ENCODE measurements at places on chromosomes 7 and 10. TPM values are rescaled to one million over a fixed set of nuclear protein-coding genes. Genes with fewer than 3 reads are reported as not detected.
A peak's percentile ranks its signal among the peaks of the same experiment; 100 is the strongest.

- no peak for DNase-seq
Observed at GRCh38 chr7:151018421-151019129, 5.7 kb downstream of the ATG9B start.

GRCh38 chr7:88759230-88760135, at the start of gene ZNF804B:
Gene ZNF804B, plus strand, starts transcription at chr7:88759700. Its CDS starts 277 bp downstream, at chr7:88759977.
- DNase-seq = no peak

The CUEDC2 gene
- 77.8 TPM for total RNA-seq

The SLC26A5 gene
- not detected for total RNA-seq

The ABCA13 gene
- total RNA-seq = 1.7 TPM

DNA sequence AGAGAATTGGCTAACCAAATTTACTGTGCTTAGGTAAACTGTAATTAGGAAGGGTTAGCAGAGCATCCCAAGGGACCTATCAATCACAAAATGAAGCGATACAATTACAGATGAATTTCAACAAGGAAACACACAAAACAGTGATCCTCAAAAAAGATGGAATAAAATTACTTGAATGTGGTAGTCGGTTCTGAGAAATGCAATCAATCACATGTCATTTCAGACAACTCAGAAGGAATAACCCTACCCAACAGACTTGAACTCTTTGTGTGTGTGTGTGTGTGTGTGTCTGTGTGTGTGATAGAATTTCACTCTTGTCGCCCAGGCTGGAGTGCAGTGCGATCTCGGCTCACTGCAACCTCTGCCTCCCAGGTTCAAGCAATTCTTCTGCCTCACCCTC, 43.5 kb downstream of the ST8SIA6 start:
- no peak for DNase-seq

GRCh38 chr7:157476201-157476600, 139.4 kb downstream of the DNAJB6 start:
- DNase-seq = no peak

DNA sequence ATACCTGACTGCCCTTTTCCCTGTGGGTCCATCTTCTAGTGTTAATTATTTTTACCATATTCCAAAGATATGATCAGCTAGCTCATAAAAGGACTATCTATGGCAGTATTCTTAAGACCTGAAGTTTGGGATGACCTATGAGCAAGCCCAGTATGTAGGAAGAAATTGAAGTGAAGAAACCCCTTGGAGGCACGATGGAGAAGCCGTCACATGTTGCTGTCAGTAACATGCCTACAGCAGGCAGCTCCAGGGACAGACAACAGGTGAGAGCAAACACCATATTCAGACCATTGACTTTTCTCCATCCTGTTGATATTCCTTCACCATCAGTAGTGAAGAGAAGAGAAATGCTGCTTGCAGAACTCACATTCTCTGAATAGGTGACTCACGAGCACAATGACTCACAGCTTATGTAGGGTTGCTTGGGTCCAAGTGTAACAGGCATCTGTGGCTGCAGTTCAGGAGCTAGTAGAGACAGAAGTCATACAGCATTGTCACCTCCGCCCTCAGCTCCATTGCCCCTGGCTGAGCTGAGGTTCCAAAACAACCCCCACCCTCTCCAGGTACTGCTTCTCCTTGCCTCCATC, 8.4 kb upstream of the LYZL2 start:
- DNase-seq = peak; percentile 66

- DNase-seq = no peak
Observed at GRCh38 chr7:85997515-85997914, 646.2 kb upstream of the GRM3 start.

DNA sequence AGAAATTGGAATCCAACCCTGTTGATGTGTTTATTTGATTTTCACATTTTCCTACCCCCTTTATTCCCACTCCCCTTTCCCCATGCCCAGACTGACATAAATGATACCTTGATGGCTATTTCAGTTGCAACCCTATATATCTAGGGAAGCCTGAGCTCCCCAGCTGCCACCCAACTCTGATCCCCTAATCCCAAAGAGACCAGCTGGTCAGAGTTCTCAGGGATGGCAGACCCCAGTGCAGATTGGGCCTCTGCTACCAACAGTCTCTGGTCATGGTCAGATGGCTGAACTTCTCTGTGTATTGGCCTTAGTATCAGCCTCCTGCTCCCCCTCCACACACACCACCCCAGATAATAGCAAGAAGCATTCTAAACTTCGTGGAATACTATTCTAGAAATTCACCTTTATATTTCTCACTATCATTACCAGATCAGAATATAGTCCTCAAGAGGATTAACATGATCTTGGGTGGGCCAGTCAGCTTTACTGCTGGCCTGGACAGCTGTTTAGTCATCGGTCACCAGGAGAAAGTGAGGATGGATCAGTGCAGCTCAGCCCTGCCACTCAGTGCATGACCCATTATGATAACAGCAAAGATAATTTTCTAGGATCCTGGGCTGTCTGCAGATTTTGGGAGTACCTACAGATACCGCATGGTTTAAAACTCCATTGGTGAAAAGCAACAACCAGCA, 24.5 kb upstream of the BTRC start:
- DNase-seq = no peak

- DNase-seq = no peak
Observed at GRCh38 chr7:123372368-123372767, 162.0 kb downstream of the IQUB start.

The PAPOLB gene
- total RNA-seq = not detected

The ELFN1 gene
- total RNA-seq = 0.23 TPM

The SNX10 gene
- total RNA-seq = 18.8 TPM

The CHRM2 gene
- total RNA-seq = not detected

All from epithelial cell of proximal tubule (primary cell).